ENCODE measurements at places on chromosomes 4 and X. TPM values are rescaled to one million over a fixed set of nuclear protein-coding genes. Genes with fewer than 3 reads are reported as not detected.

DNA sequence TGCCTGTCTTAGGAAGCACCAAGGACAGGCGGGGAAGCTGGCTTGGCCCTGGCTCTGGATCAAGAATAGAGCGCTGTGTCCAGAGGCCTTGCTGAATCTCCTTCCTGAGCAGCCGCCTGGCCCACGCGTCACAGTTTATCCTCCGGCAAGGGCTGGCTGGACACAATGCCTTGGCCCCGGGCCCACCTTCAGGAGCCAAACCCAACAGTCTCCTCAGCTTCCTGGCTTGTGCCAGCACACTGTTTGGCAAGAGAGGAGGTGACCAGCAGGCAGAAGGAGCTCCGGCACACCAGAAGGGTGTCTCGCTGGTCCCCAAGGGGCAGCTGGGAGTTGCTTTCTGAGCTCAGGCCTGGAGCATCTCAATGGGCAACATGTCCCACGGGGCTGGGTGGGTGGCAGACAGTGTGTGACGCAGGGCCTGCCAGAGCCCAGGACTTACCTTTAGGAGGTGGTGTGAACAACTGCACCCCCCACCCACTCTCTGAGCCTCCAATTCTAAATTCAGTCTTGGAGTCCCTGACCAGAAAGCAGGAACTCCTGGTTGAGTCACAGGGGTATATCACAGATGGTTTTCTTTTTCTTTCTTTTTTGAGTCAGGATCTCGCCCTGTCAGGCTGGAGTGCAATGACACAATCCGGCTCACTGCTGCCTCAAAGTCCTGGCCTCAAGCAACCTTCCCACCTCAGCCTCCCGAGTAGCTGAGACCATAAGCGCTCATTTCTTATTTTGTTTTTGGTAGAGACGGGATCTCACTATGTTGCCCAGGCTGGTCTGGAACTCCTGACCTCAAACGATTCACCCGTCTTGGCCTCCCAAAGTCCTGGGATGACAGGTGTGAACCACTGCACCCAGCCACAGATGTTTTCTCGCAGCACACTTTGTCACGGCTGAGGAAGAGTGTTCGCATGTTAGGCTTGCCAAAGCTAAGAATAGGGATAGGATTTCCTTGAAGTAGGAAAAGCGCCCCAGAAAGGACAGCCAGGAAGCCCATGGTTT, 361.2 kb downstream of the BCOR start:
- peak overlapping the region; percentile 6 for H3K27ac ChIP-seq
- DNase-seq: no peak
- H3K36me3 ChIP-seq: no peaks in the 10 kb centered on the region
- no peaks in the 10 kb centered on the region for H3K27me3 ChIP-seq
- H3K4me3 ChIP-seq: no peak overlapping the region
- H3K4me1 ChIP-seq: peaks cover 26% of the 10 kb centered on the region

- no peaks in the 10 kb centered on the region for H3K36me3 ChIP-seq
- no peaks in the 10 kb centered on the region for H3K4me1 ChIP-seq
- H3K27ac ChIP-seq: no peak overlapping the region
- H3K27me3 ChIP-seq: no peaks in the 10 kb centered on the region
- no peak overlapping the region for H3K4me3 ChIP-seq
Measured at GRCh38 chr4:106629268-106629625, 260.7 kb upstream of the GIMD1 start.

DNA sequence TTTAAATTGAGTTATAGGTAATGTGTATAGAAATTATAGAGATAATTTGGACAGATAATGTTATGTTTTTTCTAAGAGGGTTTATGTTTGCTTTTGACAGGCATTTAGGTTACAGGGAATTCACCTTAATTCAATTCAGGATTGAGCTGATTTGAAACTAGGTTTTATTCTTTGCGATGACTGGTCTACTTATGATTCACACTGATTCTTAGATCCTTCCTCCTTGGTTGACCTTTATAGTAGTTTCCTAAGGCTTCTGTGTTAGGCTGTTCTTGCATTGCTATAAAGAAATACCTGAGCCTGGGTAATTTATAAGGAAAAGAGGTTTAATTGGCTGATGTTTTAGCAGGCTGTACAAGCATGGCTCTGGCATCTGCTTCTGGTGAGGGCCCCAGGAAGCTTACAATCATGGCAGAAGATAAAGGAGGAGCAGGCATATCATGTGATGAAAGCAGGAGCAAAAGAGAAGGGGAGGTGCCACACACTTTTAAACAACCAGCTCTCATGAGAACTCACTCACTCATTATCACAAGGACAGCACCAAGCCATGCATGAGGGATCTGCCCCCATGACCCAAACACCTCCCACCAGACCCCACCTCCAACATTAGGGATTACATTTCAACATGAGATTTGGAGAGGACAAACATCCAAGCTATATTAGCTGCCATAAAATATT, 155.0 kb upstream of the SFRP2 start:
- H3K36me3 ChIP-seq: no peaks in the 10 kb centered on the region
- no peak for DNase-seq
- H3K4me3 ChIP-seq: no peak overlapping the region

DNA sequence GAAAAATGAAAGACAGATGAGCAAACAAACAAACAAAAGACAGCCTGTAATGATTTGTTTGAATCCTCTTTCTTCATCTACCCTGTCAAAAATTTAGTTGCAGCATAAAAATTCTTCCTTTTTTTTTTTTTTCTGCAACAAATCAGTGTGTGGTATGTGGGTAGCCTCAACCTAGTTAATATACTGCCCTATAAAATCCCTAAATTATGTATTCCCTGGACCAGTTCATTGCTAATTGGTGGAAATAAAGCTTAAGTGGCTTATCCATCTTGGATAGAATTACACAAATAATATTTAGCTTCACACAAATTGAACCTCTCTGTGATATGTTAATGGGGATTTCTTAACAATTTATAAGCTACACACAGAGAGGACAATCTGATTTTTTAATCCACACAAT, 208.4 kb downstream of the NDST4 start:
- no peaks in the 10 kb centered on the region for H3K27me3 ChIP-seq
- no peak overlapping the region for H3K27ac ChIP-seq
- H3K4me3 ChIP-seq: no peak overlapping the region
- no peak for DNase-seq
- H3K36me3 ChIP-seq: no peaks in the 10 kb centered on the region
- H3K4me1 ChIP-seq: no peaks in the 10 kb centered on the region

GRCh38 chr4:7675612-7676320, 241.0 kb upstream of the PSAPL1 start:
- no peak overlapping the region for H3K27ac ChIP-seq
- no peaks in the 10 kb centered on the region for H3K4me1 ChIP-seq
- no peak for DNase-seq
- H3K27me3 ChIP-seq: peaks cover 9% of the 10 kb centered on the region

The ADH7 gene
- total RNA-seq: not detected

All from activated T-helper 1 cell treated with anti-CD3 and anti-CD28 coated beads, Interleukin-12 subunit alpha, Interleukin-12 subunit beta, Interleukin-2, Interleukin-4 antibody, amounts not matched to agents 30 ng/mL and 10 ng/mL and 1 ng/mL, durations not matched to agents 14 hours and 24 hours and 36 hours (primary cell).